ENCODE measurements at places on chromosomes 7 and 10. TPM values are rescaled to one million over a fixed set of nuclear protein-coding genes. Genes with fewer than 3 reads are reported as not detected.
A peak's percentile ranks its signal among the peaks of the same experiment; 100 is the strongest.

DNA sequence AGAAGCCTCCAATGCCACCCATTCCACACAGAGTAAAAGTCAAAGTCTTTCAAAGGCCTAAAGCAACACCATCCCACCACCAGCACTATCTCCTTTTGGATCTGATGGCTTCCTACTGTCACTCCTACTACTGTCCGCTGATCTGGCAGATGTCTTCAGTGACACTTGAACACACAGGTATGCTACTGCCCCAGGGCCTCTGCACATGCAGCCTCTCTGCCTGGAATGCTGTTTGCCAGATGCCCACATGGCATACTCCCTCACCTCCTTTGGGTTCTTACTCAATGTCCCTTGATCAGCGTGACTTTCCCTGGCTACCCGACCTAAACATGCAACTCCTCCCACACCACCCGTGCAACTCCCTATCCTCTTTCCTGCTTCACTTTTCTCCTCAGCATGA, 512.4 kb downstream of the KCNMA1 start:
- no peaks in the 10 kb centered on the region for H3K36me3 ChIP-seq
- H3K4me3 ChIP-seq = no peak overlapping the region
- H3K27me3 ChIP-seq = no peaks in the 10 kb centered on the region
- no peaks in the 10 kb centered on the region for H3K4me1 ChIP-seq
- DNase-seq = no peak

DNA sequence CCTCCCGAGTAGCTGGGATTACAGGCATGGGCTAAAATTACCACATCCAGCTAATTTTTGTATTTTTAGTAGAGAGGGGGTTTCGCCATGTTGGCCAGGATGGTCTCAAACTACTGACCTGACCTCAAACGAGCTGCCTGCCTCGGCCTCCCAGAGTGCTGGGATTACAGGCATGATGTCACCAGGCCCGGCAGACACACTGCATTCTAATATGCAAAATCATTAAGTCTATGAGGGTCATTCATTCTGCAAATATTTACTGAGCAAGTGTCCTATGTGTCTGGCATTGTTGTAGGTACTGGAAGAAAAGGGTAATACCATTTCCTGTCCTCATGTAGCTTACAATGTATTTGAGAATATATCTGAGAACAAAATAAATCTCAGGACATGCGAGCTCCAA, 2.7 kb downstream of the PUS7 start:
- no peak for DNase-seq
- no peaks in the 10 kb centered on the region for H3K27me3 ChIP-seq
- H3K4me3 ChIP-seq = no peak overlapping the region
- peaks cover 12% of the 10 kb centered on the region for H3K4me1 ChIP-seq

GRCh38 chr10:48252354-48252650, 22.2 kb downstream of the FRMPD2 start:
- H3K27ac ChIP-seq = no peak overlapping the region
- DNase-seq = no peak

The FRAT1 gene
- 2.4 TPM for total RNA-seq

DNA sequence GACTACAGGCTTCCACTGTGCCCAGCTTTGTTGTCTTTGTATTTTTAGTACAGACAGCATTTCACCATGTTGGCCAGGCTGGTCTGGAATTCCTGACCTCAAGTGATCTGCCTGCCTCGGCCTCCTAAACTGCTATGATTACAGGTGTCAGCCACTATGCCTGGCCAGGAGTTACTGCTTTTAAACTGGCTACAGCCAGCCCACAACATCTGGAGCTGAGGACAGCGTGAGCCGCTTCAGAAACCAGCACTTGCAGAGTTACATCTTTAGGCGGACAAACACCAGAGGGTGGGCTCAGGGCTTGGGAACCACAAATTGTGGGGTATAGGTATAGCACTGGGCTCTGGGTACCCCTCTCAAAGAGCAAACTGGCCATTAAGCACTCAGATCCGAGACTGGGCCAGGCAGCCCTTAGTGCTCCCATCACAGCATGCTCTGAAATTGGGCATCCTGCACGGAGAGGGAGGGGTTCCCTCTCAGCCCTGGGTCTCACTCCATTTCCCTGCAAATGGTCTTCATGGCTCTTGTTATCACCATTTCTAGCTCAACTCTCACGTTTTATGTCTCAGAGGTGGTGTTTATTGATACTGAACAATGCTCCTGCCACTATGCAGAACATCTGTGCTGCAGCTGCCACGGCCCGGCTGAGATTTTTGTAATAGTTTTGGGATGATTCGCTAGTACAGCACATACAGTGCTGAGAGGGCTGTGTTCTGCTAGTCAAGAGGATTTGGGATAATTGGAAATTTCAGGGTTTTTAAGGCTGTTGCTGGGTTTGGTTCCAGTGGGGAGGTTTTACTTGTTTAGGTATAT, 146.4 kb upstream of the LYZL2 start:
- H3K4me1 ChIP-seq = no peaks in the 10 kb centered on the region
- H3K4me3 ChIP-seq = no peak overlapping the region
- DNase-seq = no peak
- no peaks in the 10 kb centered on the region for H3K36me3 ChIP-seq

DNA sequence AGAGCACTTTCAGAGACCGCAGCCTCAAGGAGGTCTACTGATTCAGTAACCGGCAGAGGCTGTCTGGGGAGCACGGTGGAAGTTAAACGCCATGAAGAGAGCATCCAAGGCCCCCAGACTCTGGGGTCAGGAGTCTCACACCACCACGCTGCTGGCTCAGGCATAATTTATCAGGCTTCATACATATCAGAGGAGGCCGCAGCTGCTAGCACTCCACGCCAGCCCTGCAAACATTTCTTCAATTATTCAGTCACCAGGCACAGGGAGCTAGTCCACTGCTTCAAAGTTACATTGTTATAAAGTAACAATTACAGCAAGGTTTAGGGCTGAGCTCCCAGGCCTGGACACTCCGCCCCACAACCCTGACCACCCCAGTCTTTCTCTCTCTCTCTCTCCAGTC, 97.8 kb downstream of the PAXIP1 start:
- H3K36me3 ChIP-seq = no peaks in the 10 kb centered on the region
- peaks cover 98% of the 10 kb centered on the region for H3K27me3 ChIP-seq
- no peak for DNase-seq
- no peak overlapping the region for H3K4me3 ChIP-seq
- H3K4me1 ChIP-seq = no peaks in the 10 kb centered on the region

DNA sequence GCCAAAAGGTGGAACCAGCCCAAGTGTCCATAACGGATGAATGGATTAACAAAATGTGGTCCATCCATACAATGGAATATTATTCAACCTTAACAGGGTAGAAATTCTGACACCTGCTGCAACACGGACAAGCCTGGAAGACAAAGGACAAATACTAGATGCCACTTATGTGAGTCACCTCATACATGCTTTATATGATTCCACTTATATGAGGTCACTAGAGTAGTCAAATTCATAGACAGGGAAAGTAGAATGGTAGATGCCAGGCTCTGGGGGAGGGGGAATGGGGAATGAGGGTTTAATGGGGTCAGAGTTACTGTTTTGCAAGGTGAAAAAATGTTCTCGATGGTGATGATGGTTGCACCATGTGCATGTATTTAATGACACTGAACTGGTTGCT, 34.0 kb upstream of the CYTH3 start:
- no peak overlapping the region for H3K4me3 ChIP-seq
- peak overlapping the region; percentile 75 for H3K27ac ChIP-seq

GRCh38 chr7:94943134-94943533, 35.7 kb downstream of the PPP1R9A start:
- peaks cover 10% of the 10 kb centered on the region for H3K4me1 ChIP-seq
- no peaks in the 10 kb centered on the region for H3K36me3 ChIP-seq
- no peak for DNase-seq
- H3K27ac ChIP-seq = no peak overlapping the region

The CAMK1D gene
- total RNA-seq = 8.8 TPM

- H3K4me3 ChIP-seq = no peak overlapping the region
- DNase-seq = no peak
- H3K27ac ChIP-seq = no peak overlapping the region
- H3K4me1 ChIP-seq = peaks cover 11% of the 10 kb centered on the region
- no peaks in the 10 kb centered on the region for H3K36me3 ChIP-seq
Observed at GRCh38 chr10:124086787-124087671, 6.4 kb downstream of the CHST15 start.

DNA sequence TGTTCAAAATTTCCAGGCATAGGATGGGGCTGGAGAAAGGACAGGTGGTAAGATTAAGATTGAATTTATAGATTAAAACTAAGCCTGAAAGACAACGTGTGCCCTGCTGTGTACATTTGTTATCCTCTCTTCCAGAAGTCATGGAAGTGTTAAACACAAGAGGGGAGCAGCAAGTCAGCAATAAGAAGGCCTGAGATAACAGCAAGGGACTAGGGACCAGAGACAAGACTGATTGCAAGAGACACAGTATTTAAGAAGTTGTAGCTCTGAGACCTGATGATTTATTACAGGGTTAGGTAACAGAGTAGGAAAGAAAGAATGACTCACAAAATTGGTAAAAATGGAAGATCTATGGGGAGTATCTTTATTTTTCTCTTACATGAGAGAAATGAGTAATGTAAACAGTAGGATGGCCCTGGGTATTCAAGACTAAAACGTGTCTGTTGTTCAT, 55.7 kb upstream of the COL1A2 start:
- no peaks in the 10 kb centered on the region for H3K27me3 ChIP-seq
- no peaks in the 10 kb centered on the region for H3K36me3 ChIP-seq
- DNase-seq = no peak
- H3K4me3 ChIP-seq = no peak overlapping the region

The BTRC gene
- total RNA-seq = 14.1 TPM

- H3K27me3 ChIP-seq = peaks cover 3% of the 10 kb centered on the region
- H3K4me3 ChIP-seq = no peak overlapping the region
- H3K27ac ChIP-seq = no peak overlapping the region
- no peak for DNase-seq
- H3K36me3 ChIP-seq = no peaks in the 10 kb centered on the region
- no peaks in the 10 kb centered on the region for H3K4me1 ChIP-seq
Observed at GRCh38 chr10:27490807-27491206, 13.3 kb upstream of the RAB18 start.

- H3K4me3 ChIP-seq = peak overlapping the region; percentile 80
- peak; percentile 99 for DNase-seq
- H3K36me3 ChIP-seq = no peaks in the 10 kb centered on the region
- H3K27ac ChIP-seq = peak overlapping the region; percentile 28
- H3K27me3 ChIP-seq = no peaks in the 10 kb centered on the region
- H3K4me1 ChIP-seq = peaks cover 43% of the 10 kb centered on the region
Observed at GRCh38 chr7:5591278-5591874, 167.7 kb upstream of the TNRC18 start.

DNA sequence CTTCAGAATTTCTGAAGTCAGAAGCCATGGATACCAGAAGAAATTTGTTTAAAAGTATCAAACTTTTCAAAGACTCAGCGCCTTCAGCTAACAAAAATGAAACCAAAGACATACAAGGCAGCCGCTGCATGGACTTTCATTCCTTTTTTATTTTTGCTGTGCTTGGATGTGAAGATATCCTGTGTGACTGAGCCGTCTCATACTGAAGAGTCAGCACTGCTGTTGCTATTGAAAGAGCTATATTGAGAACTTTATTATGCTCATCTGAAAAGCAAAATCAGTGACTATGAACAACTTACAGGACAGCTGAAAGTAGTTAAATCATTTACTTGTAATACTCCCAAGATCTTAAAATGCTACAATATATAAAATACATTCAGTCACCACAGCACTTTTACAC, 809.2 kb downstream of the NXPH1 start:
- no peaks in the 10 kb centered on the region for H3K27me3 ChIP-seq
- H3K4me3 ChIP-seq = no peak overlapping the region
- no peaks in the 10 kb centered on the region for H3K36me3 ChIP-seq
- no peaks in the 10 kb centered on the region for H3K4me1 ChIP-seq

The HPSE2 gene
- not detected for total RNA-seq

- peaks cover 20% of the 10 kb centered on the region for H3K4me1 ChIP-seq
- no peaks in the 10 kb centered on the region for H3K27me3 ChIP-seq
- H3K27ac ChIP-seq = peak overlapping the region; percentile 59
- no peak overlapping the region for H3K4me3 ChIP-seq
Observed at GRCh38 chr7:152313217-152313616, 122.6 kb downstream of the KMT2C start.

- DNase-seq = no peak
- H3K4me1 ChIP-seq = no peaks in the 10 kb centered on the region
- H3K4me3 ChIP-seq = no peak overlapping the region
- H3K27ac ChIP-seq = no peak overlapping the region
- no peaks in the 10 kb centered on the region for H3K36me3 ChIP-seq
- H3K27me3 ChIP-seq = peaks cover 62% of the 10 kb centered on the region
Observed at GRCh38 chr10:2839081-2839725, 228.1 kb upstream of the PFKP start.

The LRIT1 gene
- total RNA-seq = not detected

- H3K4me3 ChIP-seq = no peak overlapping the region
- H3K36me3 ChIP-seq = no peaks in the 10 kb centered on the region
- H3K27ac ChIP-seq = no peak overlapping the region
- H3K27me3 ChIP-seq = no peaks in the 10 kb centered on the region
Observed at GRCh38 chr10:17001961-17002749, 127.5 kb downstream of the CUBN start.

The PPP1R9A gene
- 11.5 TPM for total RNA-seq

- H3K27ac ChIP-seq = no peak overlapping the region
- H3K36me3 ChIP-seq = no peaks in the 10 kb centered on the region
- H3K4me3 ChIP-seq = no peak overlapping the region
- peak; percentile 66 for DNase-seq
Observed at GRCh38 chr7:17546592-17546991, 248.1 kb downstream of the AHR start.

GRCh38 chr7:157210682-157211081, 72.0 kb downstream of the UBE3C start:
- no peak overlapping the region for H3K4me3 ChIP-seq
- H3K36me3 ChIP-seq = peaks cover 53% of the 10 kb centered on the region
- no peaks in the 10 kb centered on the region for H3K4me1 ChIP-seq
- no peak for DNase-seq

DNA sequence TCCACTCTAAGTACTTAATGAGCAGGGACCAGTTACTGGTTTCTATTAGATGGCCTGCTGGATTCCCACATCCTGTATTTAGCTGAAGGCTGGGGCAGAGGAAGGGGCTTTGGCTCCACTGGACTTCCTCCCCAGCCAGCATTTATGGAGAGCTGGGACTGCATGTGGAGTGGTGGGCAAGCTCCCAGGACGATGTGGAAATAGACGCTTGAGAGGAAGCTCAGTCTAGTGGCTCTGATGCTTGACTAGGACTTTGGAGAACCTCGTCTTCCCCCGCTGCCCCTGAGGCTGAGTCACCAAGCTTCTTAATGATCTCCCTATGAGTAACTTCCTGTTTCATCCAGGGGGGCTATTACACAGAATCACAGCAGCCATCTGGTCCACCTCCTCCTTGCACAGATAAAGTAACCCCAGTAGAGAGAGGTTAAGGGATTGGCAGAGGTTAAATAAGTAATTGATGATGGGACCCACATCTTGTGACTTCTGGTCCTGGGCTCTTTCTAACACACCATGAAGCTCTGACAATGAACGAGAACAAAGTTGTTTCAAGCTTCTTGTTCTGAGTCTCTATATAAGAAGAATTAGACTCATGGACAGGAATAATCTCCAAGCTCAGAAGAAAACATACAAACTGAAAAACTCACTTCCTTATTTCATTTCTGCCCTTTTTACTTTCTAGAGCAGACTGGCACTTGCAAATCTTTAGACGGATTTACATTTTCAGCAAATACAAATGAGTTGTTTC, 126.2 kb downstream of the PRPF18 start:
- H3K27ac ChIP-seq = peak overlapping the region; percentile 59
- H3K4me3 ChIP-seq = no peak overlapping the region
- no peaks in the 10 kb centered on the region for H3K27me3 ChIP-seq
- no peaks in the 10 kb centered on the region for H3K36me3 ChIP-seq
- peaks cover 39% of the 10 kb centered on the region for H3K4me1 ChIP-seq
